ENCODE measurements at places on chromosomes 16 and 17. TPM values are rescaled to one million over a fixed set of nuclear protein-coding genes. Genes with fewer than 3 reads are reported as not detected.
A peak's percentile ranks its signal among the peaks of the same experiment; 100 is the strongest.

Gene OR2C1
- polyA plus RNA-seq, result 1.1 TPM

Gene CD79B
- polyA plus RNA-seq, result 2,851 TPM

Gene TSPOAP1
- 0.53 TPM for polyA plus RNA-seq

DNA sequence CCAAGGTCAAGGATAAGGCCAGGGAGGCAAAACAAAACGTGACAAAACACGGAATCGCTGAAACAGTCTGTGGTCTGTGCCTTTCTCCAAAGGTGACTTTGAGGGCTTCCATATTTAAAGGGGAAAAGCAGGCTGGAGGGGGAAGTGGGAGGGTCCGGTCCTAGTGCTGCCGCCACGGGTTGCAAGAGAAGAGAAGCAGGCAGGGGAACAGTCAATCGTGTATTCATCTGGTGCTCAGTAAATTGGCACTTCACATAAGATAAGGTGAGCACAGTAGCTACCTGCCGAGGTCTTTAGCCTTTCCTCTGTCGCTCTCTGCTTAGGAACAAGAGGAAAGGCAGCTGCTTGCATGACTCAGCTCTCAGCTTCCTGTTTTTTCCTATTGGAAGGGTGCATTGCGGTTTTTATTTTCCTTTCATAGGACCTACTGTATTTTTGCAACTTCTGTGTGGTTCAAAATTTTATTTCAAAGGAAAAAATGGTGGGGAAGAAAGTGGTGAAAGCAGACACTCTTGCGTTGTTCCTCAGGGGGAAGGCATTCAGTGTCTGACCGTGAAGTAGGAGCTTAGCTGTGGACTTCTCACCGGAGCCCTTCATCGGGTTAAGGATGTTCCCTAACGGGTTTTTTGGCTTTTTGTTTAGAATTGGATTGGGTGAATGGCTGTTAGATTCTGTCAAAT, 7.1 kb upstream of the LGALS3BP start:
- no peak for DNase-seq

- DNase-seq, result no peak
Measured at GRCh38 chr17:28396635-28397239, 9.3 kb downstream of the SLC46A1 start.

- DNase-seq, result no peak
Measured at GRCh38 chr16:60414613-60415012, 1621.6 kb downstream of the CDH8 start.

- DNase-seq, result no peak
Measured at GRCh38 chr16:71229344-71229743, 1.2 kb downstream of the HYDIN start.

DNA sequence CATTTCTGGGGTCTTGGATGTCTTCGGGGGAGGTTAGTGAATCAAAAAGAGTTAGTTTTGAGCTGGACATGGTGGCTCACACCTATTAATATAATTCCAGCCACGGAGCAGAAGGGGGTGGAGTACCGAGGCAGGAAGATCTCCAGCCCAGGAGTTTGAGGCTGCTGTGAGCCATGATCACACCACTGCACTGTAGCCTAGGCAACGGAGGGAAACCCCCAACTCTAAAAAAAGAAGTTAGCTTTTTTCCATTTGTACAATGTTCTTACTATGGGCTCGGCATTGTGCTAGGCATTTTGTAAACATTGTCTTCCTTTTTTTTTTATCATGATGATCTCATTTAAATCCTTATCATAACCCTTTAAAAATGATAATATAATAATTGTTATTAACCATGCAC, 8.3 kb upstream of the SNF8 start:
- peak; percentile 61 for DNase-seq

- no peak for DNase-seq
Measured at GRCh38 chr16:86986809-86987487, 330.2 kb downstream of the C16orf95 start.

- no peak for DNase-seq
Measured at GRCh38 chr16:23771027-23771426, 16.2 kb downstream of the CHP2 start.

Data from naive B cell (primary cell).